ENCODE measurements at places on chromosomes 6 and 20. TPM values are rescaled to one million over a fixed set of nuclear protein-coding genes. Genes with fewer than 3 reads are reported as not detected.

DNA sequence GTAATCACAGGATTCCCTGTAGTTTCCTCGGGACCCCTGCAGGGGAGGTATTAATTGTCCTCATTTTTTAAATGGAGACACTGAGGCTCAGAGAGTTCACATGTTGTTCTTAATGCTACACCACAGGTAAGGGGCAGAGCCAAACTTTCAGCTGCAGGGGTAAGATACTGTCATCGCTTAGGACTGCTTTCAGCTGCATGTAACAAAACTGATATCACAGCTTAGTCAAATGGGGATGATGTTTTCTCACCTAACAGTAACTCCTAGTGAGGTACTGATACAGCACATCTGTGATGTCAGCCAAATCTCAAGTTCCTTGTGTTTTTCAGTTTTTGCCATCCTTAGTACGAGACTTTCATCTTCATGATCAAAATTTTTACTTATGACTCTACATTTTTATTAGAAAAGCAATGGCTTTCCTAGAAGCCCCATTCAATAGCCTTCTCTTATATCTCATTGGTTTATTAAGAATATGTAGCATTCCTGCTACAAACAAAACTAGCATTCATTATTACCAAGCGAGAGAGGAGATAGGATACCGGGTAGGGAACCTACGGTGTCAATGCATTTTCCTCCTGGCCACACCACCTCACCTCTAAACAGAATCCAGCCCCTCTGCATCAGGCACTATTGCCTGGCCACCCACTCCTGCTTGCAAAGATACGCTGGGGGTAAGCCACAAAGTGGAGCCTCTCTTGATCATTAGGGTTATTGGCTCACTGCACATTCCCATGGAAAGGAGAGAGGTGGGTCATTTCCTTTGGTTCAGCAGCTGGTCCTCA lies 557.5 kb downstream of the CD83 start:
- no peaks in the 10 kb centered on the region for H3K27me3 ChIP-seq
- H3K4me1 ChIP-seq = peaks cover 17% of the 10 kb centered on the region

DNA sequence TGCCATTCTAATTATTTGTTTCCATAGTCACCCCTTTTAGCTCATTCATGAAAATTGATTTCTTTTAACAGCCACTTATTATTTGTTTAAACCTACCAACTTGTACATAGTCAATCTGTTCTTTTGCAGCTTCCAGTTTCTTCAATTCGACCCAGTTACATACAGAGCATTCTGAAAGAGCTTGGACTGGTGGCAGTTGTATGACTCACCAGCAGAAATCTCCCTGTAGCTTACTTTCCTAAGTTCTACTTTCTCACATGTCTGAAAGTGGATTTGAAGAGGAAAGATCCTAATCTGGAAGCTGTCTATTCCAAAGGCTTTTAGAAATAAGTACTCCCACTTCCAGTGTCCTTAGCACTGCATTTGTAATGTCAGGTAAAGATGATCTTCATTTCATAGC lies 447.9 kb downstream of the HTR1B start:
- H3K4me1 ChIP-seq = no peaks in the 10 kb centered on the region
- no peak overlapping the region for H3K4me3 ChIP-seq
- no peaks in the 10 kb centered on the region for H3K36me3 ChIP-seq
- no peak overlapping the region for H3K27ac ChIP-seq

GRCh38 chr20:47735412-47736400 lies 49.6 kb downstream of the SULF2 start:
- no peak for DNase-seq
- no peak overlapping the region for H3K4me3 ChIP-seq
- no peak overlapping the region for H3K27ac ChIP-seq
- no peaks in the 10 kb centered on the region for H3K27me3 ChIP-seq
- H3K4me1 ChIP-seq = no peaks in the 10 kb centered on the region

- H3K4me1 ChIP-seq = no peaks in the 10 kb centered on the region
- peaks cover 1% of the 10 kb centered on the region for H3K36me3 ChIP-seq
- no peak for DNase-seq
- H3K27ac ChIP-seq = no peak overlapping the region
- H3K27me3 ChIP-seq = no peaks in the 10 kb centered on the region
- H3K4me3 ChIP-seq = no peak overlapping the region
These were observed 2.1 kb downstream of the DEF6 start for GRCh38 chr6:35299674-35300073.

DNA sequence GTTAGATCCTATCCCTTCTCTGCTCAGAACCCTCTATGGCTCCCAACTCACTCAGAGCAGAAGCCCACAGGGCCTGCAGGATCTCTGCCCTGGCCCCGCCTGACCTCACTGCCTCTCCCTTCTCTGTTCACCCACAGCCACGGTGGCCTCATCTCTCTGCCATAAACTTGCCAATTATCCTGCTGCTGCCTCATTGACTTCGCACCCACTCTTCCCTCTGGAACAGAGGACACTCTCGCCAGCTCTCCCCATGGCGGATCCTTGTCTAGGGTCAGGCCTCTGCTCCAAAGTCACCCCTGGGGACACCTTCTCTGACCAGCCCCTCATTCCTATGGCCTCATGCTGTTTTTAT lies 86.4 kb downstream of the CEBPB start:
- H3K27ac ChIP-seq = no peak overlapping the region
- H3K27me3 ChIP-seq = no peaks in the 10 kb centered on the region
- no peak for DNase-seq

GRCh38 chr20:63537525-63538203 lies 488 bp upstream of the PTK6 start:
- peak; percentile 85 for DNase-seq
- peaks cover 5% of the 10 kb centered on the region for H3K4me1 ChIP-seq
- H3K27me3 ChIP-seq = no peaks in the 10 kb centered on the region
- peak overlapping the region; percentile 18 for H3K4me3 ChIP-seq

Gene OTOR
- not detected for total RNA-seq

Gene ENPP5
- total RNA-seq = not detected

Gene C20orf144
- total RNA-seq = 0.13 TPM

Gene SDHAF4
- 12.8 TPM for total RNA-seq

All from A673 (cell line).